ENCODE measurements at places on chromosomes 7 and 10.
A peak's percentile ranks its signal among the peaks of the same experiment; 100 is the strongest.

DNA sequence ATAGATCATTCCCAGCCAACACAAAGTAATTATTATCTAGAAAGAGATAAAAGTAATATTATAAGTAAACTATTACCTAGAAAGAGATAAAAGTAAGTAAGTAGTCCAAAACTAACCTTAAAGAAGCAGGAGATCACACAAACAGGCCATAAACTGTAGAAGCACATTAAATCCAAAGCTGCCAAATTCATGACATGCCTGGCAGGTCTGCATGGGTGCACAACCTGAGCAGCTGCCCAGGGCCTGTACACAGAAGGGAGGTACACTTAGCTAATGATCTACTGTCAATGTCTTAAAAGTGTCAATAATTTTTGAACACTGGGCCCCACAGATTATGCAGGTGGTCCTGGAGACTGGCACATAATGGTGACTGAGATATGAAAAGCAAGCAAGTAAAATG is 196.5 kb downstream of the GRM8 start:
- DNase-seq: no peak

- DNase-seq: no peak
Measured at GRCh38 chr10:72114706-72115450, 26.5 kb upstream of the SPOCK2 start.

DNA sequence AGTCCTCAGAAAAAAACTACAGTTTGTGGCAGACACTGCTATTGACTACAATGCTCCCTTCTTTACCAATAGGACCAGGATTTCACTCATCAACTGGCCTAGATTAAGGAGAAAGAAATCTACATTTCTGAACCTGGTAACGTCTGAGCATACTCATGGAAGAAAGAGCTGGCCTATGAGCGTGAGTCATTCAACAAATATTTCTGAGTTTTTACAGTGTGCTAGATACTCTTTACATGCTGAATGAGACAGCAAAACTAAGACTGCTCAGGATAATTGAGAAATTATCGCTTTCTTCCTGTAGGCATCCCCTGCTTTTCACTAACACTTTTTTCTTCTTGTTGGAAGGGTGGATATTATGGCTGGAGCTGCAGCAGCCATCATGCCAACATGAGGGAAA is 609.7 kb downstream of the TNS3 start:
- DNase-seq: no peak

GRCh38 chr10:3757638-3758490 is 27.1 kb downstream of the KLF6 start:
- DNase-seq: peak; percentile 75

DNA sequence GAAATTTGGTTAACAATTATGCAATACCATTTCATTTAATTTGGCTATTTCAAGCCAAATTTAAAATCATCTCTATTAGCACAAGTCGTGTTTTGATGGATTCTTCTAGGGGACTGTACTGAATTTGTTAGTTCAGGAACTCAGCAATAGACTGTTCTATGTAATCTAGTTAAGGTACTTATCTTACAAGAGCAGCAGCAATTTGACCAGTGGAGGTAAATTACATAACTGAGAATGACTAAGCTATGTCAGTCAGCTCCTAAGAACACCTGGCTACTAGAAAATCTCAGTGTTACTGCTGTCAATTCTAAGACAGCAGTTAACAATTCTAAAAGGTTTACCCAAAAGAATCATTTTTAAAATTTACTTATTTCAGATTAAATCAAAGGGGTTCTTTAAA is 513.9 kb upstream of the ZWINT start:
- no peak for DNase-seq

DNA sequence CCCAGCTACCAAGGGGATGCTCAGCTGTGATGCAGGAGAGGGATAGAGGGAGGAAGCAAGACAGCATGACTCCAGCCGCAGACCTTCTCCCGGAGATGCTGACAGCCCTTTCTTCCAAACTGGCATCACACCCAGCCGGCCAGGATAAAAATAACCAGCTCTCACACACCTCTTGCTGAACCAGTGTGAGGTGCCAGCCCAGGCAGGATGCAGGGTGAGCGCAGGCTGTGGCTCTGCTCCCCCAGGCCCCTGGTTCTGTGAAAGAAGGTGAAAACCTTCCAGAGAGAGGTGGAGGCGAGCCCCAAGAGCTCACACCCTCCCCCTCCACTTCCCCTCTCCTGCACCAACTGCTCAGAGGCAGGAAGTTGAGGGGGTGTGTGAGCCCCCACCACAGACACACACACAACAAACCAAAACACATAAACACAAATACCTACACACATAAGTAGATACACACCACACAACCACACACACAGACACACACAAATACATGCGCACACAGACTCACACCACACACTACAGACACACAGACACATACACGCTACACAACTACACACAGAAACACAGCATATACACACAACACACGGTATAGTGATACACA is 4.0 kb downstream of the GPR15LG start:
- peak; percentile 45 for DNase-seq

- DNase-seq: no peak
Measured at GRCh38 chr10:33794460-33794859, 460.0 kb upstream of the NRP1 start.

DNA sequence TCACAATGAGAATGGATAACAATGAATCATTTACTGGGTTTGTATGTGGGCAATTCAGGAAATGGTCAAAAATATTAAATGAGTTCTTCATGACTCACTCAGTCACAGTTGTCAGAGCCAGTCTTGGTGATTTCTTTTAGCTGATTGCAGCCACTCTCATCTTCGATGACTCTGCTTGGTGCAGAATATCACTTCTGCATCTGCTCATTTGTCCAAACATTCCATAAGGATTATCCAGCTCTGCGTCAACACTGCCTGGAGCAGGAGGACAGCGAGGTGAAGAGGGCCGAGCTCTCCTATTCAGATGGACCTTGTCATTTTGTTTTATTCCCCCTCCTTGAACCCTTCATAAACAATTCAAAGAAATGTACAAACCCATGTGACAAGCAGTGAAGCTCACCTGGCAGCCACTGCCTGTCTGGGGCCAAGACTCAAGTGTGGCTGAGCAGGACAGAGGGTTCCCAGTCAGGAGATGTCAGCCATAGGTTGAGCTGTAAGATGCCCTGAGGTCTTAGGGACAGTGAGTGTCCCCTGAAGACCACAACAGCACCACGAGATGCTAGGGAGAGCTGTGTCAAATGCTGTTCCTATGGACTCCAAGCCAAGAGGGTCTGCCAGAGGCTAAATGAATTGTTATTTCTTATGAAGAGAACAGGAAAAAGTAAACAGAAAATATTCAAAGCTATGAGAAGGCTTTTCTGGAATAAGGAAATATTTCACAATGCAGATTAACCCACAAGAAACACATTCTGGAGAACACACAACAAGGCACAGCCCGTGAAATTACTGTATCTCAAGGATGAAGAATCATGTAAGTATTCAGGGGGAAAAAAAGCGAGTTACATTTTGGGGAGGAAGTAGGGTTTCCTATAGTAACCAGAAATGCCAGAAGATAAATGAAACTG is 33.1 kb upstream of the EGFR start:
- no peak for DNase-seq

GRCh38 chr10:51832652-51833383 is 133.4 kb upstream of the CSTF2T start:
- no peak for DNase-seq

DNA sequence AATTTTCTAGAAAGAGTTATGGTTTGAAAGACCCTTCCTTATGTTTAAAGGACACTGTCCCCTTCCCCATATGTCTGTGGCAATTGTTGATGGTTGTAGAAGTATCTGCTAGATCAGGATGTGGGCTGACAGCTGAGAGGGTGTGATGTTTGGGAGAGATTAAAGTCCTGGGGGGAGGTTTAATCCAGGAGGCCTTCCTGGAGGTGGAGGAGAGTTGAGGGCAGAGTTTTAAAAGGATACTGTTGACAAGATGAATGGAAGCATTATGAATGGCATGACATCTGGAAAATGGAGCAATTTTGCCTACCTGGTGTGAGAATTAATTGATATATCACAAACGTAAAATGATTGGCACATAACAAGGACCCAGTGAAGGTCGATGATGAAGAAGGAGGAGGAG is 32.9 kb upstream of the SMC3 start:
- no peak for DNase-seq

DNA sequence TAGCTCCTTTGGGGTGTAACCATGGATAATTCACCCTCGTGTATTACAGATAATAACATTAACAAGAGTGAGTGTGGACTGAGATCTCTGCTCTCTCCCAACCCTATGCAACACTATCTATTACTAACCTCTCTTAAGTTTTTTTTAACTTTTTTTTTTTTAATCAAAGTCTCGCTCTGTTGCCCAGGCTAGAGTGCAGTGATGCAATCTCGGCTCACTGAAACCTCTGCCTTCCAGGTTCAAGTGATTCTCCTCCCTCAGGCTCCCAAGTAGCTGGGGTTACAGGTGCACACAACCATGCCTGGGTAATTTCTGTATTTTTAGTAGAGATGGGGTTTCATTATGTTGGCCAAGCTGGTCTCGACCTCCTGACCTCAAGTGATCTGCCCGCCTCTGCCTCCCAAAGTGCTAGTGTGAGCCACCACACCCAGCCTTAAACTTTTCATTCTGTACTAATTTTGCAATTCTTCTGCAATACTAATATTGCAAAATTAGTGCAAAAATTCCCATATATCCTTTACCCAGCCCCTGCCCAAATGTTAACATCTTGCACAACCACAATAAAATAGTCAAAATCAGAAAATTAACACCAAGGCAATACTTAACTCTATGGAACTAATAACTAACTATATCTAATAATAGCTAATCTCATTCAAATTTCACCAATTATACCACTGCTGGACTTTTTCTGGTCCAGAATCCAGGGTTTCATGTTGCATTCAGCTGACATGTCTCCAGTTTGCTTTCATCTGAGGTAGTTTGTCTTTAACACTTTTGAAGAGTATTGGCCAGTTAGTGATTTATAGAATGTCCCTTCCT is 66.5 kb upstream of the TCF7L2 start:
- DNase-seq: no peak

GRCh38 chr10:29546773-29547313 is 87.9 kb downstream of the SVIL start:
- DNase-seq: no peak

- DNase-seq: no peak
Measured at GRCh38 chr7:120738816-120739215, 119.1 kb downstream of the TSPAN12 start.

DNA sequence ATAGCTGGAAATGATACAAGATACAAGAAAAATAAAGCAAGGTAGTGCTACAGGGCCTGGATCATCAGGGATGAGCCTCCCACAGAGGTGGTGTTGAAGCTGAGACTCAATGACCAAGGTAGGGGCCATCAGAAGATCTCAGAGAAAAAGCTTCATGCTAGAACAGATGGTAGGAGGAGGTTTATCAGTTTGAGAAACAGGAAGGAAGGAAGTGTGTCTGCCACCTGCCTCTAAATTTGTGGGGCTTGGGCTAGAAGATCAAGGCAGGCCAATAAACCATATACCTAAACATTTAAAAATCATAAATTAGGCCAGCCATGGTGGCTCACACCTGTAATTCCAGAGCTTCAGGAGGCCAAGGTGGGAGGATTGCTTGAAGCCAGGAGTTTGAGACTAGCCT is 410.8 kb upstream of the PRKCQ start:
- DNase-seq: no peak

- no peak for DNase-seq
Measured at GRCh38 chr10:27099448-27099847, 846 bp downstream of the ANKRD26 start.

GRCh38 chr10:132939957-132940790 is 2.2 kb downstream of the CFAP46 start:
- peak; percentile 61 for DNase-seq

DNA sequence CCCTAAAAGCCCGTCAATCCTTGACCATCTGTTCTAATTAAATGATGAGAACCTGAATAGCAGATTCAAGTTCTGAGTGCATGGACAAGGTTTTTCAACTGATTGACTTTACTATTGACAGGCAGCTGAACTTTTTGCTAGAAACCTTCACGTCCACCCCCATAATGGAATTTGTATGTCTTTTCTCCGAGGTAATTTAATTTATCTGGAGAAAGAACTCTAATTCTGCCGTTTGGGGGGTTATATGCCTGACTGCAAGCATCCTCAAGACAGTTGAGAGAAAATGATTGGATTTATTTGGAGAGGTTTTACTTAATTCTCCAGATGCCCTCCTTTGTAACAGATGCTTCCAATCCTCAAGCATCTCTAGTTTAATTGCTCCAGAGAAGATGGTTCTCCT is 1053.4 kb upstream of the AUTS2 start:
- DNase-seq: no peak

GRCh38 chr10:105398202-105398601 is 757.1 kb downstream of the SORCS3 start:
- DNase-seq: no peak

- DNase-seq: no peak
Measured at GRCh38 chr10:9069136-9069535, 1014.6 kb downstream of the GATA3 start.

DNA sequence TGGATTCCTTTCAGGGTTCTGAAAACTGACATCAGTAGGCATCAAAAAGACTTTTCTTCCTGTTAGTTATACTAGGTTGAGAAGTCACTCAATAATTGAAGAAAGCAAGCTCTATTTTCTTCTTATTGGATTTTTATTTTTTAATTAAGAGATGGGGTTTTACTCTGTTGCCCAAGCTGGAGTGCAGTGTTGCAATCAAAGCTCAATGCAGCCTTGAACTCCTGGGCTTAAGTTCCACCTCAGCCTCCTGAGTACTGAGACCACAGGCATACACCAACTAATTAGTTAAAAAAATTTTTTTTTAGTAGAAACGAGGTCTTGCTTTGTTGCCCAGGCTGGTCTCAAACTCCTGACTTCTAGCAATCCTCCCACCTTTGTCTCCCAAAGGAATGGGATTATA is 28.0 kb downstream of the PIP4K2A start:
- DNase-seq: no peak

DNA sequence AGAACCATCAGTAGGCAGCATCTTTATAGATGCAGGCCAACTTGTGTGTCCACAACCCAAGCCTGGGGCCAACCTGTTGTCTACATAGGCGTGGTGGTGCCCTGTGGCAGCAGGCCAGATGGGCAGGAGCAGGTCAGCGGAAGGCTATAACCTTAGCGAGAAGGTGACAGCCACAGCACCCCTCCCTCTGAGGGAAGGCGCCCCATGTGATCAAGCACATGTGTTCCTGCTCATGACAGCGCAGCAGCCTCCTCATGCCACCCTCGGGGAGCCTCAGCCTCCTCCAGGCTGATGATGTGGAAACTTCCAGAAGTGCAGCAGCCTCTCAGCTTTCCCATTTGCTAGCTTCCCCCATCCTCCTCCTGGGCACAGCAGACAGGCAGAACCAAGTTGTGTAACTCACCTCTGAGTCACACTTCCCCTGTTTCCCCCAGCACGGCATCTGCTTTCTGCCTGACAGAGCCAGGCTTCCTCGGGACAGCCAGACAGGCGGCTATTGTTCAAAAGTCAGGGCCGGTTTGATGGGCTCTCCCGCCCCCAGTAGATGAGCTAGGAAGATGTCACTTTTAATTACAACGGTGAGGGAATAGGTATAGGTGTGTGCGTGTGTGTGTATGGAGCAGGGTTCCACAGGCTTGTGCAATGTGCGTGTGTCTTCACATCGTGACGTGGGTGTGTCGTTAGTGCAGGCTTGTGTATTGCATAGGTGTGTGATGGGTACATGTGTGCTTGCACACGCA is 312.0 kb upstream of the ZMIZ1 start:
- no peak for DNase-seq
